ENCODE measurements at places on chromosomes 7 and 10.

- DNase-seq = peak; percentile 96
Measured at GRCh38 chr7:35725280-35725680, 30.3 kb upstream of the HERPUD2 start.

DNA sequence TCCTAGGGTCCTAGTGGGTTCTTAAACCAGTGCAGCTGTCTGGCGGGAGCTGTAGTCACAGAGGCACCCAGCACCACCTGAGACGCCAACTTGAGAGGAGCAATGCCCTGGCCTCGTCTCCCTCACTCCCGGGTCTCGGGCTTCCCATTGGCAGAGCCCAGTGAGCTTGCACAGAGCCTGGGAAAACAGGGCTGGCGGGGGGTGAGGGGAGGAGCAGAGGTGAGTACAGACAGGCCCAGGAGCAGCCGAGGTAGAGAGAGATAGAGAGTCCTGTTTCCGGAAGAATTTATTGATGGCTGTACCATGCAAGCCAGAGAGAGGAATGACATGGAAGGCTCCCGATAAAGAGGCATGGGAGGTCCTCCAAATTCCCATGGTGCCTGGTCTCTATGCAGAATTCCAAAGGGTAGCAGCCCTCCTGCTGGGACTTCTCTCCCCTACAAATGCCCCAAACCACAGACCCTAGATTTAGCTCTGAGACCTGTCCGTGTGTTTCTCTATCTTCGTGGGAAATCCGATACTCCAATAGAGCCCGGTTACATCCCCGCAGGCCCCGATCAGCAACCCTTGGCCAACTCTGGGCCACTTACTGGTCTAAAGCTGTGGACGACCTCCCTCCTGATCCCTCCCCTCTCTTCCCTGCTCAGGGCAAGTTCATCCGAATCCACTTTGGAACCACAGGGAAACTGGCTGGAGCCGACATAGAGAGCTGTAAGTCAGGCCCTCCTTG is 20.3 kb upstream of the MYH16 start:
- no peak for DNase-seq

- peak; percentile 41 for DNase-seq
Measured at GRCh38 chr10:97553575-97554031, 19.0 kb upstream of the ANKRD2 start.

GRCh38 chr7:10439027-10439426 is 534.6 kb upstream of the PHF14 start:
- DNase-seq = no peak

- DNase-seq = no peak
Measured at GRCh38 chr10:33129141-33129995, 171.3 kb upstream of the ITGB1 start.

DNA sequence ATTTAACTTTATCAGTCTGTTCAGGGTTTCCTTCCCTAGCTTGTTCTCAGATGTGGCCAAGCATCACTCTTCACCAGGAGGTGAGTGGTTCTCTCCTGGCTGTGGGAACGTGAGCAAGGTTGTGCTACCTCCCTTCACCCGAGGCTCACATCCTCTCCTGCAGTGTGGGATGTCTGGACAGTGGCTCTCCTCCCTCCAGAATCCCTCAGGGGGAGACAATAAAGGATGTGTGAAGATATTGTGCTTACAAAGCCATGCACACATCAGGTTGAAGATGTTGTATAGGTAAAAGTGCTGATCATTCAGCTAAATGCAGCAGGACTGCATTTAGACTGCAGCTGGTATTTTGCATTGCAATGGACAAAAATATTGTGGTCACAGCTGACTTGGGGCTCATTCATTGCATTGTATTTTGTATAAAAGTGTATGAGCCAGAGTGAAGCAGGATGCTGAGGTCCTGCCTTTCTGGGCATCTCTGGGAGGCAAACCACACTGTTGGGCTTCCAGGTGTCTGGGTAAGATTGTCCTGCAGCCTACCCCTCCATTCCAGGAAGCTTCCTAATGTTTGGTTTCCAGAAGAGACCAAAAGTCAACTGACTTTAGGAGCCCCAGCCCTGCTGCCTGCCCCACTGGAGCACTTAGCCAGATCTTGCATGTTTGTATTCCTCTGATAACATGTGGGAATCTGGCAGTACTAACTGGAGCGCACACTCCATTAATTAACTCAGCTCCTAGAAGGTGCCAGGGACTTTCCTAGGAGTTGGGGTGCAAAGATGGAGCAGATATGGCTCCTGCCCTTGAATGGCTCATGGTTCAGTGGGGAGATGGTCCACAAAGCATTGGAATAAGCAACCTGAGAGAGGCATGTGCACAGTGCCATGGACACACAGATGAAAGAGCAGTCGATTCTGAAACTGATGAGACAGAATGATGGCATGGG is 292.5 kb upstream of the ZNF32 start:
- DNase-seq = no peak

DNA sequence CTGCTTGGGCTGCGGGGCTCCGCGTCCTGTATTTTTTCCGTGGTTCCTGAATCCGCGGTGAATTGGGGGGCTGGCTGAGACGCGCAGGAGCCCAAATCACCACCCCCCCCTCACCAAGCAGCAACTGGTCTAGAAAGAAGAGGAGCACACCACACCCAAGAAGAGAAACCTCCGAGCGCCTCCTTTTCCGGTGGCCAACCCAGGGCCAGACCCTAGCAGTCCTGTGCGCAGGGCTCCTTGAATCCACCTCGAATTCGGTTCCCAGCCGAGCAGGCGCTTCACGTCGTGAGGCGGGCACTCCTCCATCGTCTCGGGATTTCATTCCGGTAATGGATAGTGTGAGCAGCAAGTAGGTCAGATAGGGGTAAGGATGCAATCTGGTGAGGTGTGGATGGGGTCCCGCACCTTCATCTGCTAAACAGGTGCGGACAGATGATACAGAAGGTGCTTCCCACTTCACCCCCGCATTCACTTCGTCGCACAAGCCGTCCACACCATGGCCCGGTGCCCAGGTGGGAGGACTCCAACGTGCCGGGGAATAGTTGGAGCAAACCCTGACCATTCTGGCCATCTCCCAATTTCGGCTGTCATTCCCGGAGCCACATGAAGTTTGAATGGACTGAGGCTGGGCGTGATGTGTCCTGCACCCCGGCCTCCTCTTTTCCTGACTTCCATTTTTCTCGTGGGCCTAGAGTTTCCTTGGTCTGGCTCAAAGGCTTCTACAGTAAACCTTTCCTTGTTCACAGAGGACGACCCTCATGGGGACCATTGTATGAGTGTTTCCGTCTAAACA is 19.8 kb upstream of the ZNF273 start:
- no peak for DNase-seq

DNA sequence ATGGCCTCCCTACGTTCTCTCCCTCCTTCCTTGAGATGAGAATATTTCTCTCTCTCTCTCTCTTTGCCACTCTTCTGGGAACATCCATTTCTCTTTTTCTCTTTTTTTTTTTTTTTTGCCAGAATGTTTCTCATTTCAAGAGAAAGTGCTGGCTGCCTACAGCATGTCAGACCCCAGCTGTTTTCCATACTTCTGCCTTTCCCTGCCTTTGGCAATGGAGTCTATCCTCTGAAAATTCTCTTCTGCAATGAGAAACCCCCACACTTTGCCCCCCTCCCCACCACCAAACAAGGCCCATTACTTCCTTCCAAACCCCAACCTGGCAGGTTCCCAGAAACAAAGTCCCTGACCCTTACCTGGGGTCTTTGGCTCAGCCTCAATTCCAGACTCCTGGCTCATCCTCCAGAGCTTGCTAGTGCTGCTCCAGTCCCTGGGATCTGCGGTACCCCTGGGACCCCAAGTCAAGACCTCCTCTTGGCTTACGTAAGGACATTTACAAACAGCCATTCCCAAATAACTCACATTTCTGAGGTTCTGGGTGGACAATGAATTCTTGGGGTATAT is 17.4 kb upstream of the CCL26 start:
- DNase-seq = no peak

- DNase-seq = no peak
Measured at GRCh38 chr10:77789016-77789415, 137.5 kb downstream of the DLG5 start.

DNA sequence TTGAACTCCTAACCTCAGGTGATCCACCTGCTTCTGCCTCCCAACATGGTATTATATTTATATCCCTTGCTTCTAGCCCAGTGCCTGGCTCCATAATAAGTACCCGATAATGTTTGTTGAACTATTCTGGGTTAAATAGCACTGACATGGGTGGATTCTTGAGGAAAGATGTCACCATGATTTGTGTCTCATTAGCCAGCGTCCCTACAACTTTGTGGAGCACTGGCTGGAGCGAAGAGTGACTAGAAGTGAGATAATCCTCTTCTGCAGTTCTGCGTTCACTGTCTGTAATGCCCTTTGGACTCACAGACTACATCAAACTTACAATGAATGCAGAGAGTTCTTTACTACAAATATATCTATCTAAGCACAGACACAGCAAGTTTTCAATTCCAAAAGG is 16.9 kb upstream of the AKR1E2 start:
- DNase-seq = no peak

GRCh38 chr7:860149-860548 is 16.2 kb upstream of the GET4 start:
- no peak for DNase-seq

GRCh38 chr7:113582471-113582870 is 336.3 kb downstream of the PPP1R3A start:
- DNase-seq = no peak

- DNase-seq = no peak
Measured at GRCh38 chr7:10221084-10221483, 752.6 kb upstream of the PHF14 start.

DNA sequence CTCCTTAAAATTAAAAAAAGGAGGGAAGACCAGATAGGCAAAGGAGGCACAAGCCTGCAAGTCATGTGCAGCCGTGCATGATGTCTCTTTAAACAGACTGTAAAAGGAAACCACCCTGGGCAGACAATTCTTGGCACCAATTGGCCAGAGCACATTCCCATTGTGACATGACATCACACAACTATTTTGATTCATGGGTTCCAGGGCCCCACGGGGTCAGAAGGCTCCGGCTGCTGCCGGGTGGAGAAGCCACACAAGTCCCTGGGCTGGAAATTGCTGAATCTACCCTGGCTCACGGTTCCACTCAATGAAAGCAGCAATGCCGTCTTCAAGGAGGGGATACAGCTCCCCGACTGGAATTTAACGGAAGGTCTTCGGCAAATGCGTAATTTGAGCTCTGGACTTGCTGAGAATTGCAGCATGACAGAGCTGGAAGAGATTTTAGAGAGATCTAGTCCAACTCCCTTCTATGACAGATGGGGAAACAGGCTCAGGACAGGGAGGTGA is 140.5 kb downstream of the PRKAG2 start:
- DNase-seq = no peak

DNA sequence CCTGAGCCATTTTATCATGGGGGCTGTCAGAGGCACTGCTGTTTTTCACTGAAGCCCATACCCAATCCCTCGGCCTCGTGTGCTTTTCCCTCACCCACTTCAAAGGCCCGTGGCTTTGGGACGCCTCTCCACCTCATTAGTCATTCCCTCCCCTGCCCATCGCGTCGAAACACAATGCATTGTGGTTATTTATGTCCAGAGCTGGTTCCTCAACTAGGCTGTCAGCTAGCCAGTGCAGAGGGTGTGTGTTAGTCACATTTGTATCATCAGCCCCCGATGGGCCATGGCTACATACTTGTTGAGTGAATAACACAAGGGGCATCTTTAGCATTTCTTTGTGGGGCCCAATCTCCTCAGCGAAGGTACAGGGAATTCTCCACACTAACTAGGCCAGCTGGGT is 3.8 kb upstream of the CRCP start:
- DNase-seq = no peak

DNA sequence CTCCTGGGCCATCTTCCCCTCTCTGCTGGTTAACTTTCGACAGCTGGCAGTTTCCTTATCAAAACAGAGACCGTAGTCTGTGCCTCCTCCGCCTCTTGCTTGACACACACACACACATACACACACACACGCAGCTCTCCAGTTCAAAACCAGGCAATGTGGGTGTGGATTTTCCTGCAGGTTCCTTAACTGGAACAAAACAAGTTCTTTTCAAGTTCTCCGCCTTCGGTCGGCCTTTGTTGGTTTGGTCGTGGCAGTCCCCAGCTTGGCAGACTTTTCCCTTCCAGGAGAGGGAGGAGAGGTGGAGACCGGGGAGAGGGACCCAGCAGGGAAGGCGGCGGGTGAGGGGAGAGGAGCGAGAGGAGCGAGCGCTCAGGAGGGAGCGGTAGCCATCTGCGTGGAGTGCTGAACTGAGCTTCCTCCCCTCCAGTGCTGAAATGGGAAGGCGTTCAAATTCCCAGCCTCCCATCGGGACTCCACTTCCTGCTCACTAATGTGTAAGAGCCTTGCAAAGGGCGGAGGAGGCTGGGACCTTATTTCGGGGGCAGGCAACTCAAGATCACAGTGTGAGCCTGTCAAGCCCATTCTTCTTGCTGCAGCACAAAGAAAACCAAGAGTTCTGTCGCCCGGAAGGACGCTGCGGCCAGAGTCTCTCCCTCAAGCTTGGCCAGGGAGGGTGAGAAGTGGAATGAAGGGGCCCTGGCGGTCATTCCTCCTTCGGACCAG is 120.6 kb downstream of the PRPF18 start:
- no peak for DNase-seq

DNA sequence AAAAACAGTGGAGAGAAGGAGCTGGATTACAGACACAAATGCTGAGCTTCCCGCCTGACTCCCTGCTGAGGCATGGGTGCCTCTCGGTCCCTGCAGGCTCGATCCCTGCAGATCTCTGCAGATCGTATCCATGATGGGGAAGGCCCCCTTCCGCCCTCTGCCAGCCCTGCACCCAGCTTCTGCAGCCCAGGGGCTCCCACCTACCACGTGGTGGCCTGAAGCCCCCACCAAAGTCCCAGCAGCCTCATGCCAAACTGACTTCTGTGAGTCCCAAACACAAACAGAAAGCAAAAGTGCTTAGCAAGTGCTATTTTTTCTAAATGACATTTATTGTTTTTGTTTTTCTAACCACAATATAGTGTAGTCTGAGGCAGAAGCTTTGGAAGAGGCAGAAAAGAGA is 127.1 kb upstream of the CHST15 start:
- no peak for DNase-seq

DNA sequence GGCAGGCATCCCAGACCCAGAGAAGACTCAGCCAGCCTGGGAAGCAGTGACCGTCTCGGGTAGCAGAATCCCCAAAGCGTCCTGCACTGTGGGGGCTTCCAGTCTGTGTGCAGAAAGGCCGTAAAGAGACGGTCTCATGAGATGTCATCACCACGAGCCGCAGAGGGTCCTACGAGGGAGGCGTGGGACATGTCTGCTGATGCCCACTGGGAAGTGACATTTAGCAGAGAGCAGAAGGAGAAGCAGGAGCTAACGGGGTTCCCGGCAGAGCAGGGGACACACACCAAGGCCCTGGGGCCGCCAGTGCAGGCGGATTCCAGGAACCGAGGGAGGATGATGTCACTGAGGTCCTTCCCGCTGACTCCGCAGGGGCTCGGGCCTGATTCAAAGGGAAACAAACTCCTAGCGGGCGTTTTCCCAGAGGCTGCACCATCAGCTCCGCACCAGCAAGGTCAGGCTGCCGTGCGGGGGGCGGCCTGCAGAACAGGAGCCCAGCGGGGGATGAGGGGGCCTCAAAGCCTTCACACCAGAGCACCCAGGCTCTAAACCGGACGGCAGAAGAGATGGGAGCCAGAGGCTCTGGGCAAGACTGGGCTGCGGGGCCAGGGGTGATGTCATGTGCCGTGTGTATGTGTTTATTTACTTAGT is 85.4 kb upstream of the PDGFA start:
- DNase-seq = no peak

Data from Jurkat, Clone E6-1 (cell line).